Activated T-helper 2 cell treated with anti-CD3 and anti-CD28 coated beads, Interferon-gamma antibody, Interleukin-2, Interleukin-4, amounts not matched to agents 10 μg/mL and 5 μg/mL and 100 μg/mL, durations not matched to agents 14 hours and 24 hours and 36 hours (primary cell): ENCODE measurements at places on chromosomes 1 and 21.
A peak's percentile ranks its signal among the peaks of the same experiment; 100 is the strongest.

DNA sequence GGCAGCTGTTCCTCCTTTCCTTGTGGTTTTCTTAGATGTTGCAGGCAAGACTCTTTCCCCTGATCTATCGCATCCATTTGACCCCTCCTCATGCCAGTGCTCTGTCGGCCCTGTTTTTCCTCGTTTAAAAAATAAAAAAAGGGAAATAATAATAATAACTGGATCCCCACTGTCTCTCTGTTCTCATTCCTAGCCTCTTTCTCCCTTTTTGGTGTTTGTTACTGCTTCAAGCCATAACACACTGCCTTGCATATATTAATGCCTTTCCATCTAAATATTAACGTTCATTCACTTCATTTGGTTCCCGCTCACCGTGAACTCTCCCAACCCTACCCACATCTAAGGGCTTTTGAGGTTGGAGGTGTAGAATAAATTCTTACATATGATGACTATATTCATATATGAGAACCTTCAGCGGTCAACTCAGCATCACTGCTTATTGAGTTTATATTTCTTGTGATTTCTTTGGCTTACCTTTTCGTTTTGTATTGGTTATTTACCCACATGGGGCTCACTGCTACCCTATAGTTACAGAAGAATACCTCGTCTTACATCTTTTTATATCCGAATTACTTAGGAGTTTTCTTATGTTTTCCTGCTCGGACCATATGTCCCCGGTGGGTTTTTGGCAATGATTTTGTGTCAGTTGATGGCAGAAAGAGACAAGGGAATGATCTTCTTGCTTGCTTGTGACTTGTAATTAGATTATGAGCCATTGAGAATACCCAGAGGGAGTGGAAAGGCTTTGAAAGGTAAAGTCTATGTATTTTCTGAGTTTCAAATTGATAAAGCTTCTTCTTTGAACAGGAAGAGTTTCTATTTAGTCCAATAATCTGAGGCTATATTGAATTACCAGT is 805 bp downstream of the ATG4C start:
- peaks cover 10% of the 10 kb centered on the region for H3K27me3 ChIP-seq
- H3K36me3 ChIP-seq, result no peaks in the 10 kb centered on the region
- peaks cover 3% of the 10 kb centered on the region for H3K4me1 ChIP-seq
- DNase-seq, result no peak
- H3K4me3 ChIP-seq, result no peak overlapping the region
- no peak overlapping the region for H3K27ac ChIP-seq

DNA sequence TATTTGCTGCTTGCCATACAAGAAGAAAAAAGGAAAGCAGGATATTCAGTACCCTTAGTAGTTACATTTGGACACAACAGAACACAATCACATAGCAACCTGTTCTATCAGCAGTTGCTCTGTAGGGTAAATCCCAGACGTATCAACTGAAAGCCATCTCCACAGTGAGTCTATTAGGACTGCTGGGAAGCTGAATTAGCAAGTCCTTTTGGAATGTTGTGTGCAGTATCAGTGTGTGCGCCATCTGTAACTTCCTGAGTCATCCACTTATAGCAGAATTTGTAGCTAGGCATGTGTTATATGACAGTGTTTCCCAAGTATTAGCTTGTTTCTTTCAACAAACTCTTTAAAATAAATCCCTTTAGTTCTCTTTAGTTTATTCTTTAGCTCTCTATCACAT is 21.3 kb downstream of the CCDC30 start:
- H3K27ac ChIP-seq, result no peak overlapping the region
- H3K4me1 ChIP-seq, result no peaks in the 10 kb centered on the region
- DNase-seq, result no peak
- H3K4me3 ChIP-seq, result no peak overlapping the region
- no peaks in the 10 kb centered on the region for H3K36me3 ChIP-seq

DNA sequence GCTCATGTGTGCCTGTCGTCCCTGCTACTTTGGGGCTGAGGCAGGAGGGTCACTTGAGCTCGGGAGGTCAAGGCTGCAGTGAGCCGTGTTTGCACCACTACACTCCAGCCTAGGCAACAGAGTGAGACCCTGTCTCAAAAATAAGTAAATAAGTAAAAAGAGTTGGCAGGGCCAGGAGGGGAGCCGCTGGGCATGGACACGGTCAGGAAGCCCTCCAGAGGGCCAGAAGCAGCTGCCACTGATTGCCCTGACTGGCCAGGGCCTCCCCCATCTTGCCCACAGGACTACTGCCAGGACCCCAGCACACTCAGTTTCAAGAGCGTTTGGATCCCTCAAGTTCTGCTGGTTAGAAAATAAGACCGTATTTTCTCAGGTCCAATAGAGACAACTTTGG is 112.2 kb upstream of the IPO9 start:
- no peak for DNase-seq
- no peak overlapping the region for H3K27ac ChIP-seq
- H3K4me3 ChIP-seq, result no peak overlapping the region
- no peaks in the 10 kb centered on the region for H3K36me3 ChIP-seq

DNA sequence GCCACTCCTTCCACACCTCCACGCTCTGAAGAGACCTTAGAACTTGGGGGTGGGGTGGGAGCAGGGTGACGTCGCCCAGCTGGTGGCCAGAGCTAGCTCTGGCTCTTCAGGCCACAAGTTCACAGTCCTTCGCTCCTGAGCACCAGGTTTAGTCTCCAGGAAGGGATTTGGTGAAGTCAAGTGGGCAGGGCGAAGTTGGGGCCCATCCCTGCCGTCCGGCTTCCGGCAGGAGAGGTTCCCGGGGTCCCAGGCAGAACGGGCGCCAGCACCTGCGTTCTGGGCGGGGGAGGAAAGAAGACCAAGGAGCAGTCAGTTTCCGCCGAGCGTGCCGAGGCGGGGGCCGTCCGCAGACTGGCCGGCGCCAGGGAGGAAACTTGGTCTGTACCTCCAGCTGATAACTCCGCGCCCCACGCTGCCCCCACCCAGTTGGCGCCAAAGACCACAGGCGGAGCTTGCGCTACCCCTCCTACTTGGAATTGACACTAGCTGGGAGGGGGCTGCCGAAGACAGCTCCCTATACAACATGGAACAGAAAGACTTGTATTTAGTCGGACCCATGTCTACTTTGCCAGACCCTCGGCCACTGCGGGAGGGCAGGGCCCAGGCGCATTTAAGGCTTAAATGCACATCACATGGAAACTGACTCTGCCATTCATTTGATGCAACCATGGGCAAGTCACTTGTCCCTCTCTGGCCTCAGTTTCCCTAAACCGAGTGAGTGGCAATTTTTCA is 995 bp downstream of the ID3 start:
- no peak for DNase-seq
- H3K4me3 ChIP-seq, result peak overlapping the region; percentile 91
- H3K27ac ChIP-seq, result peak overlapping the region; percentile 66

DNA sequence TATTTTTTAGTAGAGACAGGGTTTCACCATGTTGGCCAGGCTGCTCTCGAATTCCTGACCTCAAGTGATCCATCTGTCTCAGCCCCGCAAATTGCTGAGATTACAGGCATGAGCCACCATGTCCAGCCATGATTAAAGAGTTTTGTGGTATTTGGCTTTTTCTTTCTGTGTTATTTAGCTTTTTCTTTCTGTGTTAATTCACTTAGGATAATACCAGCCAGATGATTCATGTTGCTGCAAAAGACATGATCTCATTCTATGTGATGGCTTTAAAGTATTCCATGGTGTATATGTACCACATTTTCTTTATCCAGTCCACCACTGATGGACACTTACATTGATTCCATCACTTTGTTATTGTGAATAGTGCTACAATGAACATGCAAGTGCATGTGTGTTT is 1135.2 kb downstream of the AMY1C start:
- H3K4me1 ChIP-seq, result no peaks in the 10 kb centered on the region
- no peak overlapping the region for H3K27ac ChIP-seq
- H3K27me3 ChIP-seq, result no peaks in the 10 kb centered on the region
- H3K4me3 ChIP-seq, result no peak overlapping the region
- DNase-seq, result no peak

DNA sequence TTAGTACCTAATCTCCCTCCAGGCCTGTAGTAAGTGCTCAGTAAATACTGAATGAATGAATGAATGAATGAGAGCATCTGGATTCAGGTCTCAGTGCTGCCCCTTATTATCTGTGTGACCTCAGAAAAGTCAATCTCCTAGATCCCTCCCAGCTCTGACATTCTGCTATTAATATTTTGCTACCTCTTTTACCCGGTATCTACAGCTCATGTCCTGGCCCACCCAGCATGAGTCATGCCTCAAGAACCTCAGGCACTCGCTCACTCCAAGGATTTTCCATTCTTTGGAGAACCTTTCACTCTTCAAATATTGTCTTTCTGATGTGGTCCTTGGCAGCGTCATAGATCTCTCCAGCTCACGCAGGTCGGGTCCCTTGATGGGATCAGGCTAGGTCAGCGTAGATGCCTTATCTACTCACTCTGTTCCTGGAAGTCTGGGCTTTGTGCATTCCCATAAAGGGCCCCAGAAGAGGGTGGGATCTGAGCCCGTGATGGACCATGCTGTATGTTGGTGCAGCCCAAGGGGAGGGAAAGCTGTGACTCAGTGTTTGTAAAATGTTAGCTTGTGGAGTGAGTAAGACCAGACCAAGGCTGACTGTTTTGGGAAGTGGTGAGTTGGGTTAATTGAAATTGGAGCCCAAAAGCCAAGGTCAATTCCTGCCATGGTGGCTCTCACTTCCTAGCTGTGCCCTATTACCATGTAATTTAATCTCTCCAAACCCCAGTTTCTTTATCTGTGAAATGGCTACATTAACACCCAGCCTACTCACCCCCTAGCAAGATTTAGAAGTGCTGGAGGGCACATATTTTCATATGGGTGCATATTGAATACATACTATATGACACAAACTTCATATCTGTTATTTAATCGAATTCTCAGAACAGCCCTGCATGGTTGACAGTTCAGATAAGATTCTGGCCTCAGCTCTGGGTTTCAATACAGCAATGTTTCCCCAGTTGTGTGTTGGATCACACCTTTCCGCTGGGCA is 214.1 kb upstream of the USP24 start:
- H3K36me3 ChIP-seq, result no peaks in the 10 kb centered on the region
- no peak overlapping the region for H3K27ac ChIP-seq
- no peak for DNase-seq
- peaks cover 5% of the 10 kb centered on the region for H3K27me3 ChIP-seq
- H3K4me1 ChIP-seq, result no peaks in the 10 kb centered on the region
- no peak overlapping the region for H3K4me3 ChIP-seq
